ENCODE measurements at places on chromosomes 1 and 21. TPM values are rescaled to one million over a fixed set of nuclear protein-coding genes. Genes with fewer than 3 reads are reported as not detected.
A peak's percentile ranks its signal among the peaks of the same experiment; 100 is the strongest.

DNA sequence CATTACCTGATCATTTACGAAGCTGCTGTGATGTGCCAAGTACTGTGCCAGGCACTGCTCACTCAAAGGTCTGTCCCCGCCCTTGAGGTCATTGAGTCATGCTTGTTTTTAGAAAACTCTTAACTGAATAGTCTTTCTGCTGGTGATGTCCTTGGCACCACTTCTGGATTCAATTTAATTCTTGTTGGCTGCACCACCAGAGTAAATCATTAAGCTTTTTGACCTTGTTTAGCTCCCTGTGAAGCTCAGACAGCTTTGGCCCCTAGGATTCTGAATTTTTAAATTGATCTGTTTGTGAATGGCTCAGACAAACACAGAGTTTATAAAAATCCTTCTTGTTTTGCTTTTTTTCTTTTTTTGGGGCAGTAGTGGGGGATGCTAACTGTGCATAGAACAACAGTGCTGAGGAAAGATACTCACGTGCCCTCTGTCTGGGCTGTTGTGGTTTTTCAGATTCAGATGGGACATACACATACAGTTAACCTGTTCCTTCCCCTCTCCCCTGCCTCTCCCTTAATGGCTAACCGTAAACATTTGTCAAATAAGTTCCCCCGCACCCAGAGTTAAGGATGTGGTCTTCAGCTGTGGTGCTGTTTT is 67.6 kb downstream of the MTR start:
- peaks cover 12% of the 10 kb centered on the region for H3K4me1 ChIP-seq
- peaks cover 12% of the 10 kb centered on the region for H3K36me3 ChIP-seq
- H3K4me3 ChIP-seq, result no peak overlapping the region
- H3K27me3 ChIP-seq, result no peaks in the 10 kb centered on the region
- H3K27ac ChIP-seq, result no peak overlapping the region

The BCL2L15 gene
- 0.36 TPM for total RNA-seq

The DNAJC28 gene
- 4.0 TPM for total RNA-seq

DNA sequence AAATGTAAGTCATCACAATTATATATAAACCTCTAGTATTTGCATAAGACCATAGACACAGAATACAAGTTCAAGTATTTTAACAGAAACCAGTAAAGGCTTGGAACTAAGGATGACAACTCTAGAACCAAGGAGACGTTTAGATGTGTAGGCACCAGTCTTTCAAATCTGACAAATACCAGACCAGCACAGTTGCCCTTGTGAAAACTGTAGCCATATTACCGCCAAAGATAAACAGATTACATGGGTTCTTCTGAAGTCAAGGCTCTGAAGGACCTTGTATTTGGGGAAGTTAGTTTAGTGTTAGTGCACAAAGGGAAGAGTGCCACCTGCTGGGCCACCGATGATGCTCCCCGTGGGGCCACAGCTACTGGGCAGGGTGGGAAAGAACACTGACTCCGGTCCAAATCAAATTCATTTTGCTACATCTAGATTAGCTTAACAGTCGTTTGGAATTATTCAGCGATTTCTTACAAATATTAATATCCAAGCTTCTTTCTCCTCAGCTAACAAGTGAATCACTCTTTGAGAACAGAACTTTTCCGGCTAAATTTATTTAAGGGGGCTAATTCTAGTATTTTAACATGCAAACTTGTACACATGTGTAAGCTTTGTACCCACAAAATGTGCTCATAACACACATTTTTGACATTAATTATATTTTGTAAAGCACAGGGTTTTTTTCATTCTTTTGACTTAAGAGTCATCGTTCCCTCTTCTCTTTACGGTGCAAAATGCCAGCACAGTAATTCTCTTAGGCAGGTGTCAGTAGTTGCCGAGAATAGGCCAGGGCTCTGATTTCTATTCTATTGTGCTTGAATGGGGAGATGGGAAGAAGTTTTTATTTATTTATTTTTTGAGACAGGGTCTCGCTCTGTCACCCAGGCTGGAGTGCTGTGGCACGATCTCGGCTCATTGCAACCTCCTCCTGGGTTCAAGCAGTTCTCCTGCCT is 8.0 kb upstream of the NIBAN1 start:
- H3K4me3 ChIP-seq, result no peak overlapping the region
- H3K27ac ChIP-seq, result no peak overlapping the region
- H3K27me3 ChIP-seq, result peaks cover 7% of the 10 kb centered on the region
- H3K4me1 ChIP-seq, result no peaks in the 10 kb centered on the region
- no peaks in the 10 kb centered on the region for H3K36me3 ChIP-seq

The GABRD gene
- total RNA-seq, result not detected

GRCh38 chr1:88746916-88747315 is 62.8 kb downstream of the PKN2 start:
- H3K36me3 ChIP-seq, result peaks cover 9% of the 10 kb centered on the region
- H3K27me3 ChIP-seq, result no peaks in the 10 kb centered on the region
- no peak overlapping the region for H3K27ac ChIP-seq
- no peaks in the 10 kb centered on the region for H3K4me1 ChIP-seq
- no peak overlapping the region for H3K4me3 ChIP-seq

DNA sequence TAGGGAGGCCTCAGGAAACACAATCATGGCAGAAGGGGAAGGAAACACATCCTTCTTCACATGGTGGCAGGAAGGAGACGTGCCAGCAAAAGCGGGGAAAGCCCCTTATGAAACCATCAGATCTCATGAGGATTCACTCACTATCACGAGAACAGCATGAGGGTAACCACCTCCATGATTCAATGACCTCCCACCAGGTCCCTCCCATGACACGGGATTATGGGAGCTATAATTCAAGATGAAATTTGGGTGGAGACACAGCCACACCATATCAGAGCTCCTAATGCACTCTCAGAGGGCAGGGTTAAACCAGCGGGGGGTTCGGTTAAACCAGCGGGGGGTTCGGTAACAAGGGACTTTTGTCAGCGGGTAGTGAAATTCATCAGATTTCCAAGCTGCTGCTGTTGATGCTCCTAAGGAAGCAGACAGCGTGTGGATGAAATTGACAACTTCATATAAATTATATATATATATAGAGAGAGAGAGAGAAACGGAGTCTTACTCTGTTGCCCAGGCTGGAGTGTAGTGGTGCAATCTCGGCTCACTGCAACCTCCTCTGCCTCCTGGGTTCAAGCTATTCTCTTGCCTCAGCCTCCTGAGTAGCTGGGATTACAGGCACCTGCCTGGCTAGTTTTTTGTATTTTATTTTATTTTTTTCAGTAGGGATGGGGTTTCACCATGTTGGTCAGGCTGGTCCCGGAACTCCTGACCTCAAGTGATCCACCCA is 4.2 kb downstream of the CSTB start:
- no peak overlapping the region for H3K4me3 ChIP-seq
- no peaks in the 10 kb centered on the region for H3K27me3 ChIP-seq
- no peak for DNase-seq
- peaks cover 12% of the 10 kb centered on the region for H3K36me3 ChIP-seq
- H3K27ac ChIP-seq, result no peak overlapping the region

The CASQ1 gene
- 0.36 TPM for total RNA-seq

DNA sequence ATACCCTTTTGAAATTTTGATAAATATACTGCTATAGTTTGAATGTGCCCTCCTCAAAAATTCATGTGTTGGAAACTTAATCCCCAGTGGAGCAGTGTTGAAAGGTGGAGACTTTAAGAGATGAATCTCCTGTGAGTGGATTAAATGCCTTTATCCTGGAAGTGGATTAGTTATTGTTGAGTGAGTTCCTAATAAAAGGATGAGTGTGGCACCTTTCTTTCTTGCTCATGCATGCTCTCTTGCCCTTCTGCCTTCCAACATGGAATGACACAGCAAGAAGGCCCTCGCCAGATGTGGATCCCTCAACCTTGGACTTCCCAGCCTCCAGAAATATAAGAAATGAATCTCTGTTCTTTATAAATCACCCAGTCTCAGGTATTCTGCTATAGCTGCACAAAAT is 51.8 kb downstream of the CD160 start:
- no peak for DNase-seq
- no peaks in the 10 kb centered on the region for H3K4me1 ChIP-seq
- no peak overlapping the region for H3K27ac ChIP-seq
- H3K27me3 ChIP-seq, result no peaks in the 10 kb centered on the region

GRCh38 chr1:50841791-50842387 is 118.2 kb downstream of the FAF1 start:
- H3K27ac ChIP-seq, result peak overlapping the region; percentile 59
- DNase-seq, result peak; percentile 61
- H3K36me3 ChIP-seq, result no peaks in the 10 kb centered on the region
- no peaks in the 10 kb centered on the region for H3K4me1 ChIP-seq
- no peak overlapping the region for H3K4me3 ChIP-seq

The BCAN gene
- not detected for total RNA-seq

- H3K4me1 ChIP-seq, result peaks cover 5% of the 10 kb centered on the region
- peak; percentile 80 for DNase-seq
- no peaks in the 10 kb centered on the region for H3K36me3 ChIP-seq
- H3K27ac ChIP-seq, result no peak overlapping the region
- peak overlapping the region; percentile 69 for H3K4me3 ChIP-seq
Measured at GRCh38 chr1:175193527-175193910, 943 bp upstream of the KIAA0040 start.

The CLCNKB gene
- total RNA-seq, result 0.29 TPM

DNA sequence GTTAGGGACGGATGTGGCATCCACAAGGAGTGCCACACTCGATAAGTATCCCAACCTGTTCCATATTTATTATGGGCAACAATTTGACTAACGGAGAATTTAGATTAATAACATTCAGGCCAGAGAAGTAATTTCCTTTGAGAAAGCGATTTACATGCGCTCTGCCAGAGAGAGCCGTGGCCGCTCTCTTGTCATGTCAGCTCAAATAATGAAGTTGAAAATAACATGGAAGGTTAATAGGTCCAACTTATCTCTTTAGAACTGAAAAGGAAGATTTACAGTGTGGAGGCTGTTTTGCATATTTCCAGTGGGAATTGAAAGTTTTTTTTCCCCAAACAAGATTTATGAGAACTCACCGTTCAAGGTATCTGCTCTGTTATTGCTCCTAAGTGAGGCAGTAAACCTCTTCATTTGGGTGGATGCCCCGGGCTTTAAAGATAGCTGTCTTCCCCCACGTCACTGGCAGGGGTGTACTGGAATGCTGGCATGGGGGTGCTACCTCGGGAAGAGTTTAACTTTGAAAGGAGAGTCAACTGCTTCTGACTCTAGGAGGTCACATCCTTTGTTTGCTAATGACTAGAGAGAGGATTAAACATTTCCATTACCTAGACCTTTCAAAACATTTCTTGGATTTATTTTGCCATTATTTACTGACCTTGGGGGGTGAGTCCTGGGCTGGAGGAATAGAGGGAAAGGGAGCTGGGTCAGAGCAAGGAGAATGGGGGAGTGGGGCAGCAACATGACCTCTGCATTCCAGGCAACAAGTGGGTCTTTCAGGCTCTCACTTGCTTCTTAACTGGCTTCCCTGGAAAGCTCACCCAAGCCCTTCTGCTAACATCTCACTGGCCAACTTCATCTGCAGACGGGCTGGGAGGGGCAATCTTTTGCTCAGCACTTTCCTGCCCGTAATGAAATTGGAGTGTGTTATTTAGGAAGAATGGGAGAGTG is 204.2 kb downstream of the CAMTA1 start:
- no peak for DNase-seq
- peaks cover 20% of the 10 kb centered on the region for H3K27me3 ChIP-seq
- H3K27ac ChIP-seq, result no peak overlapping the region
- no peaks in the 10 kb centered on the region for H3K36me3 ChIP-seq
- H3K4me3 ChIP-seq, result no peak overlapping the region

The SLC5A9 gene
- total RNA-seq, result not detected

- no peak for DNase-seq
- H3K4me3 ChIP-seq, result no peak overlapping the region
- H3K36me3 ChIP-seq, result peaks cover 7% of the 10 kb centered on the region
- no peaks in the 10 kb centered on the region for H3K27me3 ChIP-seq
- peaks cover 31% of the 10 kb centered on the region for H3K4me1 ChIP-seq
- peak overlapping the region; percentile 66 for H3K27ac ChIP-seq
Measured at GRCh38 chr1:244444854-244445253, 6.9 kb downstream of the ADSS2 start.

- H3K4me3 ChIP-seq, result no peak overlapping the region
- H3K4me1 ChIP-seq, result no peaks in the 10 kb centered on the region
- no peak overlapping the region for H3K27ac ChIP-seq
Measured at GRCh38 chr1:186078245-186078644, 296.8 kb downstream of the TPR start.

DNA sequence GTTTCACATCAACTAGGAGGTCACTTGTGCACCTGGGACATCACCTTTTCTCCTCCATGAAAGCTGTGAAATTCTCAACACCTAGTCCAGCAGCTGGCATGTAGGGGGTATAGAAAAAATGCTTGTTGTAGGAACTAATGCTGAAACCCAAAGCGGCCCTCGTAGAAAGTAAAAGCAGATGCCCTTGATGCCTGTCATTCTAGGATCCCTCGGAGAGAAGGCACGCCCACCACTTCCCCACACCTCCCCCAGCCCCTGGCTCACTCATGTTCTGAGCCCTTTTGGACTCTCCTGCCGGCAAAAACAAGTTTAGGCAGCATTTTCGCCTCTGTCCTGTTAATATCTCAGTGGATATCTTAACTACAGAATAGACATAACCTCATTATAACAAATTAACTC is 36.5 kb downstream of the RIPK4 start:
- peaks cover 18% of the 10 kb centered on the region for H3K4me1 ChIP-seq
- H3K27ac ChIP-seq, result no peak overlapping the region
- no peaks in the 10 kb centered on the region for H3K36me3 ChIP-seq
- DNase-seq, result no peak
- H3K27me3 ChIP-seq, result peaks cover 19% of the 10 kb centered on the region

DNA sequence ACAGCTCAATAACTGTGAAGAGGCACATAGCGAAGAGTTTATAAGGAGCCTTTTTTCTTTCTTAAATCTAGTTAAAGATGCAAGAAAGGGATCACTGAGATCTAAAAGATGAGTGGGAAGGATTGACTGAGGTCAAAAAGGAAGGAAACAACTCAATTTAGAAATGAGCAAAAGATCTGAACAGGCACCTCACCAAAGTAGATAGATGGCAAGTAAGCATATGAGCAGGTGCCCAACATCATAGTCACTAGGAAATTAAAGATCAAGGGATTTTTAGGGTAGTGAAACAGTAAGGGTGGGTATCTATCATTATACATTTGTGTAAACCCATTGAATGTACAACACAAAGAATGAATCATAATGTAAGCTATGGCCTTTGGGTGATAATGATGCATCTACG is 44.6 kb upstream of the CSF1 start:
- H3K27ac ChIP-seq, result peak overlapping the region; percentile 81
- H3K4me1 ChIP-seq, result peaks cover 30% of the 10 kb centered on the region
- H3K4me3 ChIP-seq, result no peak overlapping the region
- H3K36me3 ChIP-seq, result no peaks in the 10 kb centered on the region

DNA sequence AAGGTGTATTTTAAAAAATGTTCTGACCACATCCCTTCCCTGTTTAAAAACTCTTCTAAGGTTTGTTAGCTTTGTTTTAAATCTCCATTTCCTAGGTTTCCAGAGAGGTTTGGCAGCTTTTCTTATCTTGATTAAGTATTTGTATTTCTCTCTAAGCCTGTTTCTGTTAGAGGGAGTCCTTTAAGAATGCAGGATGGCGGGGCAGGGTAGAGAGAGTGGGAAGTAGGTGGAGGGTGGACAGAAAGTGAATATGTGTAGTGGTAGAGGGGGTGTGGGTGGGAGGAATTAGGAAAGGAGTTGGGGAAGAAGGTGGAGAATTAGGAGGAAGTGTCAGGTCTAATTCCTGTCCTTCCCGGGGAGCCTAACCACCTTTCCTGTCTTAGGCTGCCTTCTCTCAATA is 21.2 kb upstream of the SERBP1 start:
- no peak overlapping the region for H3K4me3 ChIP-seq
- H3K4me1 ChIP-seq, result no peaks in the 10 kb centered on the region
- H3K27ac ChIP-seq, result no peak overlapping the region

All from osteoblast (primary cell).